Epithelial cell of prostate (primary cell): ENCODE measurements at places on chromosomes 5 and 9.

GRCh38 chr5:131221888-131222287, 42.0 kb upstream of the CDC42SE2 start:
- no peak for DNase-seq

DNA sequence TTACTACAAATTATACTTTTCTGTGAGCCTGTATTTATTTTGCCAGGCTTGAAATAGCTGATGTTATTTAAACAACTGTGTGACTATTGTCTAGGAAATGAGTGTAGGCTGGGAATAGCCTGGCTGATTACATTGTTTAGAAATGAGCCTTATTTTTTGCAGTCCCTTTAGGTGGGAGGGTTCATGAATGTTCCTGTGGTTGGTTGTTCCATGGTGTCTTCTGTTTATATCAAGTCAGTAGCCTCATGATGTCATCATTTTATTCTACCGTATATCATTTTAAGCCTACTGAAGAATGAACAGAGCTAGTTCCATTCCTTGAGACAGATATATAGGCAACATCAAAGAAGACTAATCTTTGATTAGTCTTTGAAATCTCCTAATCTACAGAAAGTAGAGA, 53.1 kb downstream of the MAP1B start:
- no peak for DNase-seq

DNA sequence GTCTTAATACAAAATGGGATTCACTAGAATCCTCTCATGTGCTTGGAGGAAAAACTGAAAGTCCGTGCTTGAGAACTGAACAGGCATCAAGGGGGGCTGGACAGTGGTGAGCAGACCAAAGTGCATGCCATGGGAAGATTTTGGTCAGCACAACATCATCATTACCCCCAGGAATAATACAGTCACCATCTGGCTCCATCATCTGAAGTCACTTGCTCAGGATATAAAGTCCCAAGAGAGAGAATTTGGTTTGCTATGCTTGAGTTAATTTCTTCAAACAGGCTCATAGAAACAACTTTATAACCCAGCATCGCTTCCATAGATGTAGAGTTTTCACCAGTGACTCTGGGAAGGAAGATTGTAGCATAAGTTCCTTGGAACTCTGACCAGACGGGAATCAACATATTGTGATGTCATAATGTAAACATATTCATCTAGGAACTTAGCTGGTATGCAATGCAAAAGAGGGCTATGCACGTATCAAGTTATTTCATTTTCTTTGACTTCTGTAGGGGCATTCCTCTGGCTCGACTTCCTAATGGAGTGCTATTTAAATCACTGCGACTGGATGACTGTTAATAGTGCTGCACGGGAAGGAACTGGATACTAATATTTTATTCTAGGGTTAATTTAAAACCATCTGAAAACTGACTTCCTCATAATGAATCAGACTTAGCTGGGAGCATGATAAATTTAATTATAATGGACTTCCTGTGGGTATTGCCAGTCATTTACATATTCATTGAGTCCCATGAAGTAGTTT, 145.2 kb downstream of the MTRR start:
- no peak for DNase-seq

- no peak for DNase-seq
Measured at GRCh38 chr9:130219661-130220096, 45.9 kb upstream of the HMCN2 start.

DNA sequence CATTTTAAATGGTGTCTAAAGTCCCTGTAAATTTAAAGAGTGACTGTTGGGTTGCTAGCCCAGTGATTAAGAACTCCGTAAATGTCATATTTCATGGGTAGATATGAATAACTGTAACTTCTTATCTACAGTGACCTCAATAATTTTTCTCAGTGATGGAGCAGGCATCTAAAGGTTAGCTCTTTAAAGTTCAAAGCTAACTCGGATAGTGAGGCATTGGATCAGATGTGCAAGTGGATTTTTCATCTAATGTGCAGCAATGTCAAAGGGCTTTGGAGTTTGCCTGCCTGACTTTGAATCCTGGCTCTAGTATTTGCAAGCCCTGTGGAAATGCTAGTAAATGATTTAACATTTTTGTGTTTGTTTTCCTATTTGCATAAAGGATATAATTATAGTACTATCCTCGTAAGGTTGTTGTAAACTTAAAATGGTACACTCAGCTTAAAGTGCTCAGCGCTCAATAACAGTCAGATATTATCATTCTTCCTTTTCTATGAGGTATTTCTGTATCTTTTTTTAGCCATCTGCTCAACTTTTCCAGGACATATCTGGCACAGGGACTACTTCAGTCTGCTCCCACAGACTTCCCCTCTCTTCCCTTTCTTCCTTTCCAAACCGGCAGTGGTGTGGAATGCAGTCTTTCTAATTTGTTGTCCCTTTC, 163.7 kb upstream of the ELL2 start:
- DNase-seq = no peak

DNA sequence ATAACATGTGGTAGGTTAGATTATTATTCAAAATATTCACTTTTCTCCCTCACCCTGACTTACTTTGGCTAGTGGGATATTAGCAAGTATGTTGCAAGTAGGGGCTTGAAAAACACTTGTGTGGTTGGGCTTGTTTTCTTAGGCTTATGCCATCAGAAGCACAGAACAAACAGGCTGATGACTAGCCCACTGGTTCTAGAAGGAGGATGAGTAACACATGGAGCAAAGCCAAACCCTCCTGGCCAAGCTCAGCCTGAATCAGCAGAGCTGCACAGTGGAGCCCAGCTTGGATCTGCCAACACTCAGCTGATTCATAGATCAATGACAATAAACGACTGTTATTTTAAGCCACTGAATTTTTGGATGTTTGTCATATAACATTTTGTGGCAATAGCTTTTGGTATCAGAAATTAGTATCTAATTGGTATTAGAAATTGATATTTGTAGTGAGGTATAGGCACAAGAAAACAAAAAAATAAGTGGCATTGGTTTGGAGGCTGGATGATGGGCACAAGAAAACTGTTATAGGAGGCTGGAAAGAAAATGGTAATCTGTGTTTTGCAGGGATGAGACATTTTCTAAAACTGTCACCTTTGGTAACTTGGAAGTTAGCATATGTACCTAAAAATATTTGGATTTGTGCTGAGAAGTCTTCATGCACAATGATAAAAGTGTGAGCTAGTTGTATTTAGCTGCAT, 46.1 kb upstream of the ZBED3 start:
- DNase-seq = peak; percentile 98

- DNase-seq = no peak
Measured at GRCh38 chr9:130665029-130665430, 636 bp downstream of the PRDM12 start.

DNA sequence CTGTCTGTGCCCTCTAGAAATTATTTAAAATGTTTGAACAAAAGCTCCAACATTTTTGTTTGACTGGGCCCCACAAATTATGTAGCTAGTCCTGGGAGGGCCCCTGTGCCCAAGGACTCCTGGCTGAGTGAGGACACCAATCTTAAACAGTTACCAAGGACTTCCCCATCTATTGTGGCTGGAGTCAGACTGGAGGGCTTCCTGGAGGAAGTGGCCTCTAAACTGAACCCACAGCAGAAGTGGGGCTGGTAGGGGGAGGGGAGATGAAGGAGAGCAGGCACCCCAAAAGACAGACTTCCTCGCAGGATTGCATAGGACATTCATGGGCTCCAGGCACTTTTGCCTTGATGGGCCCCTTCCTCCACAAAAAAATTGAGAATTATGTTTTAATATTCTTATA, 8.1 kb downstream of the ADAMTS13 start:
- no peak for DNase-seq

DNA sequence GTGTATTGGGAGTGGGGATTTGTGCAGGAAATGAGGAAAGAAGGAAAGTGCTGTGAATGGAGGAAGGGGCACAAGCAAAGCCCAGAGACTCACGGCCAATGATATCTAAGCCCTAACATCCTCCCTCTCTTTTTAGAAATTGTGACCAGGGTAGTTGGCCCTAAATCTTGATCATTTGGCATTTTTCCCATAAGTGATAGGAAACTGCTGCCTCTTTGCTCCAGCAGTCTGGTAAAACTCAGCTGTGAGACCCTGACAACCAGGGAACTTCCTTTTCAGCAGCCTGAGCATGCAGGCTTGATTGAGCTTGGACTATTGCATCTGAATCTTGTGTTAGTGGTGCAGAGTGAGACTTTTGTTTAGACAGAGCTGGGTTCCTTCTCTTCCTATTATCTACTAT, 9.6 kb upstream of the ADRB2 start:
- DNase-seq = no peak

GRCh38 chr9:127213859-127214258, 50.7 kb upstream of the GARNL3 start:
- DNase-seq = no peak

GRCh38 chr9:89929315-89929672, 324.5 kb downstream of the GADD45G start:
- no peak for DNase-seq

DNA sequence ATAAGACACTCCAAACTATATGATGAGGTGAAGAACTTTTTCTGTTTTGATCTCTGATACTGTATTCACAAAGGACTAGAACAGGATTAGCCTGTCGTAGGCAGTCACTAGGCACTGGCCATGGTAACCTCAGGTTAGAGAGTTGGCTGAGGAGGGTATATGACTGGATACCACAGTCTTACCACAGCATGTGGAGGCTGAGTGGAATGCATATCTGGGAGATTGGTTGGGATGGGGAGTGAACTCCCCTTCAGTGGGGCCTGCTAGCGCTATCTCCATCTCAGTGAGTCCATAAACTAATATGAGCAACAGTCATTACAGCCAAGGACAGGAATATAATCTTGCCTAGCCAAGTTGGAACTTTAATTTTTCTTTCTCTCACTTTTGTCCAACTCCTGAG, 339.1 kb downstream of the SPATA31D1 start:
- DNase-seq = no peak

- no peak for DNase-seq
Measured at GRCh38 chr5:80935811-80936385, 24.3 kb upstream of the RASGRF2 start.

GRCh38 chr5:125236981-125237380, 490.5 kb upstream of the ZNF608 start:
- DNase-seq = no peak

GRCh38 chr9:133374612-133375115, 1.2 kb downstream of the SURF4 start:
- DNase-seq = no peak

DNA sequence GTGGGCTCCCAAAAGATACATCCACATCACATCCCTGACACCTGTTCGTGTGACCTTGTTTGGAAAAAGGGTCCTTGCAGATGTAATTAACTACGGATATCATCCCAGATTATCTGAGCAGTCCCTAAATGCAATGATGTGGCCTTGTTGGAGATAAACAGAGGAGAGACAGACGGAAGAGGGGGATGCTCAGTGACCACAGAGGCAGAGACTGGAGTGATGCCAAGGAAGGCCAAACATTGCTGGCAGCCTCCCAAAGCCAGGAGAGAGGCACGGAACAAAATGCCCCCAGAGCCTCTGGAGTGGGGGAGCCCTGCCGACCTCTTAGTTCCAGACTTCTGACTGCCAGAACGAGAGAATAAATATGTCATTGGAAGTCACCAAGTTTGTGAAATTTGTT, 15.0 kb upstream of the VAV2 start:
- DNase-seq = no peak

- no peak for DNase-seq
Measured at GRCh38 chr9:134545543-134546245, 95.9 kb upstream of the COL5A1 start.

- DNase-seq = no peak
Measured at GRCh38 chr9:3263698-3264097, 262.1 kb downstream of the RFX3 start.

DNA sequence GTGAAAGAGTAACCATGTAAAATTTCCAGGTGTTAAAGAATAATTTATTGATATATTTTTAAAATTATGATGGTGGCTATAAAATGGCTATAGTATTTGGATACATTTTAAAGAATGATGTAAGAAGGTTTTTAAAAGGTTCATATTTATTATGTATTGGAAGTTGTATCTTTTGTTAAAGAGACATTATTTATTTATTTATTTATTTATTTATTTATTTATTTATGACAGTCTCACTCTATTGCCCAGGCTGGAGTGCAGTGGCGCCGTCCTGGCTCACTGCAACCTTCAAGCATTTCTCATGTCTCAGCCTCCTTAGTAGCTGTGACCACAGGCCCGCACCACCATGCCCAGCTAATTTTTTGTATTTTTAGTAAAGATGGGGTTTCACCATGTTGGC, 89.5 kb upstream of the LHFPL2 start:
- DNase-seq = no peak

DNA sequence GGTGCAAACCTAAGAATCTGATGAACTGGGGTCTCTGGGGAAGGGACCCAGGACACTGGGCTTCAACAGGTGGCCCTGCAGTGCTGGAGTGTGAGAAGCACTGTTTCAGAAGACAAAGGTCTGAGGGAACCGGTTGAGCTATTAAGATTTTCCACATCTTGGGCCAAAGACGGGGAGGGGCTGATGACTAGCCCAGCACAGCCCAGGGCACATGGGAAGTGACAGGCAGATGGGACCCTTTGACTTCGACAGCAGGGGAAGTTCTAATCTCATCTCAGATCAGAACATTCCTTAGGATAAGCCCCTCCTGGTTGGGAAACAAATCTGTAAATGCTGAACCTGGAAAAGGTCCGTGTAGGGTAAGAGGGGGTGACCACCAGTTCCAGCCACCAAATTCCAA, 67.4 kb downstream of the RAPGEF1 start:
- DNase-seq = no peak

- DNase-seq = no peak
Measured at GRCh38 chr5:96640696-96641095, 21.5 kb upstream of the CAST start.

- DNase-seq = no peak
Measured at GRCh38 chr5:119706049-119706448, 76.7 kb downstream of the FAM170A start.
